ENCODE measurements at places on chromosomes 12 and 14.

DNA sequence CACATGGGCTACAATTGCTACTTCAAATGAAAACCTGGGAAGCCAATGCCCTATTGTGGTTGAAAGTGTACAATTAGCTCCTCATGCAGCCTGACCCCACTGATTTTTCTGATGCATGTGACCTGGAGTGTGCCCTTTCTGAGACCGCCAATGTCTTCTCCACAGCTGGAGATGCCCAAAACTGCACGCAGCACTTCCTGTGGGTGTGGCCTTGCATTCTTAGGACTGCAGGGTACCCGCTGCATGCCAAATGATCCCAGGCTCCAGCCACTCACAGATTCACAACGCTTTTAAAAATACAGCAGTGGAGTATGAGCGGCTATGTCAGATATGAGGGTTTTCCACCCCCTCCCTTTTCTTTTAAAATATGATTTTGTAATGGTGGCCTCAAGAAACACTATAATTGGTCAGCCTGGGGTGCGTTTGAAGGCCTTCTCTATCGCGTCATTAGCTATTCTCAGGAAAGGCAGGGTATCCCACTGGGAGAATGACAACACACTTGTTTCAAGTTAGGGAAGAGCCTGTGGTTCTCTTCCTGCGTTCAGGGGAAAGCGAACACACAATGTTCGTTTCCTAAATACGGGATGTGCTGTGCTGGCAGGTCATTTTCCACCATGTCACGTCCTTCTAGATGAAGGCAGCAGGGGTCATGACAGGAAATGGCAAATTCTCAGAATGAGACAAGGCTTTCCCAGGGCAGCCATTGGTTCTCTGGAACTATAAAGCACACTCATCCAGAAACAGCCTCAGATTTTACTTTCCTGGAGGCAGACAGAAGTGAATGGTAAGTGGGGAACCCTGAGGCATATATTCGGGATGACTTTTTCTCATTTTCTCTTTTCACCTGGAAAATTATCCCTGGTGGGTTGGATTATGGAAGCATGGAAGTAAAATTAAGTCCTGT, at the start of gene APOLD1:
TSS of gene APOLD1 (plus strand) at position 749 of the 904 bp plus-strand sequence. CDS start at position 782, 33 bp downstream.
- peaks cover 8% of the 10 kb centered on the region for H3K36me3 ChIP-seq
- no peaks in the 10 kb centered on the region for H3K27me3 ChIP-seq

DNA sequence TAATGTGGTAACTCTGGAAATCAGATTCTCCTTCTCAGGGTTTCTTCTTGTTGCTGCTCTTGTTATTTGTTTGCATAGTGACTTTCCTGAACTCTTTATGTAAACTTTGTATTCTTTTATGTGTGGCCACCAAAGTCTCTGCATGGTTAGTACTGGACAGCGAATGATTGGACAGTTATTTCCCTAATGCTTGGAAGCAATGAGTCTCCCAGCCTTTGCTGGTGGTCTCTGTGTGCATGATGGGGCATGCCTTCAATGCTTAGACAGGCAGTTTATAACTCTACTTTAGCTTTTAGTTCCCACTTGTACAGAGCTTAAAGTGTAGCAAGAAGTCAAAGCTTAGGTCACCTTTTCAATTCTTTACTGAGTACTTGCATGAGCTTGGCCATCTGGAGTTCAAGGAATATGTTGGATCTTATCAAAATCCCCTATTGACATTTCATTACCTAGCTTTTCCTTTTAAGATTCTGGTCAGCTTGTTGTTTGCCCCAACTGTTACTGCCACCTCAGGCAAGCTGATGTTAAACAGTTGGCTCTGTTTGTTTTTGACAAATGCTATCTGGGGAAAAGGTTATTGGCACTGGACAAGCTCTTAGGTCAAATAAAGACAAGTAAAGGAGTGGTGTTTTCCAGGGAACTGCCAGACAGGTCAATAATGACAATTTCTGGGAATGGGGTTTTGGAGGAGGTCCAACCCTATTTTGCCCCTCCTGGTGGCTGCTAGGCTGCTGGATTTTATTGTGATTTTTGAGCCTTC, 12.3 kb downstream of the CCDC91 start:
- peaks cover 24% of the 10 kb centered on the region for H3K4me1 ChIP-seq
- H3K4me3 ChIP-seq = no peak overlapping the region
- no peak for DNase-seq
- H3K27ac ChIP-seq = no peak overlapping the region

- peak overlapping the region; percentile 83 for H3K4me3 ChIP-seq
- peaks cover 3% of the 10 kb centered on the region for H3K36me3 ChIP-seq
- H3K4me1 ChIP-seq = peaks cover 54% of the 10 kb centered on the region
- DNase-seq = no peak
- no peaks in the 10 kb centered on the region for H3K27me3 ChIP-seq
- peak overlapping the region; percentile 95 for H3K27ac ChIP-seq
These were observed 101.2 kb downstream of the NINJ2 start for GRCh38 chr12:561908-562593.

DNA sequence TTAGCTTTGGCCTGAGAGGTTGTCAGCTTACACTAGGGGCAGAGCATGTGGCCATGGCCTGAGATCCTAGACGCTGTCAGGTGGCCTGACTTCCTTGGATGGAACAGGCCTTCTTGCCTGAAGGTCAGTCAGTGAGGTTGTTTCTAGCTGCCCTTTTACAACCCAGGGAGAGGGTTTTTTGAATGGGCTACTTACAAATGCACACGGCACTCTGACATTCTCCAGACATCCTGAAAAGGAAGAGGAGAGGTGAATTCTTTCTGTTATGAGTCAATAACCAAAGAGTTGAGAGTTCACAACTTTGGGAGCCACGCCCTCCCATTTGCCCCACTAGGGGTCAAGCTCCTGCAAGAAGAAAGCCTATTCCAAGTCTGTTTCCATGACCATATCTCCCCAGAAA, 7.8 kb downstream of the KRT76 start:
- no peak overlapping the region for H3K27ac ChIP-seq
- H3K27me3 ChIP-seq = peaks cover 75% of the 10 kb centered on the region
- no peak for DNase-seq
- no peak overlapping the region for H3K4me3 ChIP-seq
- H3K36me3 ChIP-seq = no peaks in the 10 kb centered on the region
- H3K4me1 ChIP-seq = no peaks in the 10 kb centered on the region

DNA sequence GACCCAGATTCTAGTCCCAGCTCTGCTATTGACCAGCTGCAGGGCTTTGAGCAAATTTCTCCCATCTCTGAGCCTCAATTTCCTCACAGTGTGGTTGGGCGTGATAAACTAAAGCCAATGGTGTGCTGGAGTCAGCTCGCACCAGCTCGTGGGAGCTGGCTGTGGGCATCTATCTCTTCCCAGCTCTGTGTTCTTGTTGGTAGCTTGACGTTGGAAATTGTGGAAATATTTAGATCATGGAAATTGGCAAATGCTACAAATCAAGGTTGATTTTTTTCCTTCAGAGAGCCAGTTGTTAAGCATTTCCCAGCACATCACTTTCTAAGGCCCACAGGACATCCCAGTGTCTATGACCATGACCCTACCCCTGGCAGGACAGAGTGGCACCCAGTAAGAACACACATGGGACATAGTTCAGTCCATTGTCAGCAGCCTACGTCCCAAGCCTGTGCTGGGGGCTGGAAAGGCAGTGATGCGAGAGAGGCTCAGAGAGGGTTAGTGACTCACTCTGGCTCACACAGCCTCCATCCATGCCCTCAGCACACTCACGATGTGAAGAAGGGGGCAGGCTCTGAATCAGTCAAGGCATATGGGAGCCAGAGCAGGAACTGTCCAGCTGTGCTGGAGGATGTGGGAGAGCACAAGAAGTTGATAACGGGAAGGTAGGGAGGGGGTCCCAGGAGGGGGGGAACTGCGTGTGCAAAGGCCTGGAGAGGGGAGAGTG, 77.6 kb downstream of the LGMN start:
- DNase-seq = no peak
- peaks cover 30% of the 10 kb centered on the region for H3K36me3 ChIP-seq
- peaks cover 32% of the 10 kb centered on the region for H3K4me1 ChIP-seq
- no peak overlapping the region for H3K4me3 ChIP-seq
- H3K27ac ChIP-seq = peak overlapping the region; percentile 82

DNA sequence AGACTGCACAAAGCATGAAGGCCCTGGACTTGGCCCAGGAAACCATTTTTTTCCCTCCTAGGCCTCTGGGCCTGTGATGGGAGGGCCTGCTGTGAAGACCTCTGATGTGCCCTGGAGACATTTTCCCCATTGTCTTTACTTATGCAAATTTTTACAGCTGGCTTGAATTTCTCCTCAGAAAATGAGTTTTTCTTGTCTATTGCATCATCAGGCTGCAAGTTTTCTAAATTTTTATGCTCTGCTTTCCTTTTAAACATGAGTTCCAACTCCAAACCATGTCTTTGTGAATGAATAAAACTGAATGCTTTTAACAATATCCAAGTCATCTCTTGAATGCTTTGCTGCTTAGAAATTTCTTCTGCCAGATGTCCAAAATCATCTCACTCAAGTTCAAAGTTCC, 43.7 kb upstream of the TRHDE start:
- no peak for DNase-seq
- no peaks in the 10 kb centered on the region for H3K4me1 ChIP-seq
- no peak overlapping the region for H3K27ac ChIP-seq
- H3K27me3 ChIP-seq = no peaks in the 10 kb centered on the region
- H3K36me3 ChIP-seq = no peaks in the 10 kb centered on the region

DNA sequence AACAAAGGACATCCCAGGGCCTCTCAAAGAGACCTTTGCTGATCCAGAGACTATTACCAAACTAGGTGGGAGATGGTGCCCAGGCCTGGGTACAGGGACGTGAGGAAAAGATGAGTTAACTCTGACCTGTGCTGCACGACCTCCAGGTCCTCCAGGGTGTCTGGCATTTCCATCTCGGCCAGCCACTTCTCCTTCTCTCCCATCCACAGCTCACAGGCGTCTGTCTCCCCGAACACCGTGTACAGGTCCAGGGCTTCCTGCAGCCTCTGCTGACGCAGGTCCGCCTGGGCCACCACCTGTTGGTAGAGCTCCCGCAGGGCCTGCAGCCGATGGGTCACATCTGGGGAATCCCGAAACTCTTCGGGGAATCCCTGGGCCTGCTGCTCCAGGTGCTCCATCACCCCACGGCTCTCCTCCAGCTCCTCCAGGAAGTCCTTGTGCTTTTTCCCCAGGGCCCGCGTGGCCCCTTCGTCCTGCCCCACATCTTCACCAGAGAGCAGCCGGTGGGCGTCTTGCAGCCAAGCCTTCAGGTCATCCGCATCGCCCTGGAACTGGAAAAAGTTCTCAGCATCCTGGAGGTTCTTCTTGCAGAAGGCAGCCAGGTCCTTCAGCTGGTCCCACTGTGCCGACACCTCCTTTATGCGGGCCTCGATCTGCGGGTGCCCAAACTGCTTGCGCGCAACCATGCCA, 86.7 kb downstream of the SPTB start:
- no peak for DNase-seq
- peaks cover 12% of the 10 kb centered on the region for H3K27me3 ChIP-seq
- H3K4me3 ChIP-seq = no peak overlapping the region
- H3K4me1 ChIP-seq = no peaks in the 10 kb centered on the region

GRCh38 chr12:131386167-131386521, 324.7 kb upstream of the SFSWAP start:
- no peak overlapping the region for H3K4me3 ChIP-seq
- H3K27ac ChIP-seq = no peak overlapping the region
- H3K36me3 ChIP-seq = peaks cover 2% of the 10 kb centered on the region

DNA sequence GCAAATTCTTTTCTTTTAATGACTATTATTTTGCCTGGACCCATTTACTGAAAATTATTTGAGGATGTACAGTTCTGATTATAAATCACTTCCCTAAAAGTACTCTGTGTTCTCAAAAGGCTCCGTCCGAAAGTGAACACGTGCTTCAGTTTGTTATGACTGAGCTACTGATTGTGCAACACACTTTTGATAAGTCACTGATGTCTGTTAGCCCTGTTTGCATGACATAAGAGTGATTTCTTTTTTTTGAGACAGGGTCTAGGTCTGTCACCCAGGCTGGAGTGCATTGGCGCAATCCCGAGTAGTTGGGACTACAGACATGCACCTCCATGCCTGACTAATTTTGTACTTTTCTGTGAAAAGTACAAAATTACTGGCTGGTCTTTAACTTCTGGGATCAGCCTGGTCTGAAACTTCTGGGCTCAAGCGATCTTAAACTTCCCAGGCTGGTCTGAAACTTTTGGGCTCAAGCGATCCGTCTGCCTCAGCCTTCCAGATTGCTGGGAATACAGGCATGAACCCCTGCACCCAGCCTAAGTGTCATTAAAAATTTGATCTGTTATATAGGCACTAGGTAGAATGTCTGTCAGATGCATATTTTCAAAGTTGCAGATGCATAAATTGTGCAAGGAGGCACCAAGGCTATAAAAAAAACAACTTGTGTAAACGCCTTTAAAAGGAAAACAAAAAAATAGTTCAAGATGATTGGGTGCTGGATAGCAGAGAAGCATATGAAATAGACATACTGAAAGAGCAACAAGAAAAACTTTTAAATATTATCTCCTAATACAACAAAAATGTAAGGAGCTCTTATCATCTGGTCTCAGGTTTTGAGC, 111.5 kb downstream of the SRGAP1 start:
- H3K27ac ChIP-seq = no peak overlapping the region
- H3K36me3 ChIP-seq = no peaks in the 10 kb centered on the region
- peaks cover 10% of the 10 kb centered on the region for H3K27me3 ChIP-seq

GRCh38 chr12:11651381-11651780, 1.9 kb downstream of the ETV6 start:
- peak overlapping the region; percentile 94 for H3K4me3 ChIP-seq
- peak overlapping the region; percentile 98 for H3K27ac ChIP-seq
- no peaks in the 10 kb centered on the region for H3K27me3 ChIP-seq
- H3K36me3 ChIP-seq = peaks cover 21% of the 10 kb centered on the region

GRCh38 chr12:122851820-122852219, 16.6 kb downstream of the HIP1R start:
- no peaks in the 10 kb centered on the region for H3K4me1 ChIP-seq
- peaks cover 26% of the 10 kb centered on the region for H3K36me3 ChIP-seq
- no peak overlapping the region for H3K4me3 ChIP-seq
- no peak for DNase-seq

- H3K4me3 ChIP-seq = no peak overlapping the region
- H3K27me3 ChIP-seq = peaks cover 16% of the 10 kb centered on the region
- H3K27ac ChIP-seq = no peak overlapping the region
- DNase-seq = no peak
These were observed 18.4 kb upstream of the C14orf180 start for GRCh38 chr14:104561124-104561557.

GRCh38 chr14:81474685-81475324, 58.8 kb downstream of the SEL1L start:
- peak overlapping the region; percentile 88 for H3K27ac ChIP-seq
- no peaks in the 10 kb centered on the region for H3K27me3 ChIP-seq
- H3K4me1 ChIP-seq = peaks cover 14% of the 10 kb centered on the region
- peaks cover 45% of the 10 kb centered on the region for H3K36me3 ChIP-seq
- H3K4me3 ChIP-seq = peak overlapping the region; percentile 72
- no peak for DNase-seq
